ENCODE measurements at places on chromosomes 4 and X.

- no peak for DNase-seq
Observed at GRCh38 chr4:39931441-39931901, 46.2 kb downstream of the PDS5A start.

DNA sequence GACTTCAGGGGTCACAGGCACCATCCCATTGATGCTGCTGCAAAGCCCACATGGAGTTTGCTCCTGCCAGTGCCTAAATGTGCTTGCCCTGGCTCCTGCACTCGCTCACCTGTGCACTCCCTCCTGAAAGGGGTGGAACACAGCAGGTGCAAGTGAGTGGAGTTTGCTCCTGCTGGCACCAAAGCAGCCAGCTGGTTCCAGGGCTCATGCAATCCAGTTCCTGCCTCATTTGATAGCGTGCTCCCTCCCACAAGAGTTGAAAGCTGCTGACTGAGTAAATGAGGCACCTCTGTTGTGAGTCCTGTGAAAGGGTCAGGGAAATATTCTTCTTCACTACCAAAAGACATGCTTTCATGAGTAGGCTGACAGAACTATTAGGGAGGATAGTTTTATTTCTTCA is 30.5 kb downstream of the CXCL8 start:
- no peak for DNase-seq

DNA sequence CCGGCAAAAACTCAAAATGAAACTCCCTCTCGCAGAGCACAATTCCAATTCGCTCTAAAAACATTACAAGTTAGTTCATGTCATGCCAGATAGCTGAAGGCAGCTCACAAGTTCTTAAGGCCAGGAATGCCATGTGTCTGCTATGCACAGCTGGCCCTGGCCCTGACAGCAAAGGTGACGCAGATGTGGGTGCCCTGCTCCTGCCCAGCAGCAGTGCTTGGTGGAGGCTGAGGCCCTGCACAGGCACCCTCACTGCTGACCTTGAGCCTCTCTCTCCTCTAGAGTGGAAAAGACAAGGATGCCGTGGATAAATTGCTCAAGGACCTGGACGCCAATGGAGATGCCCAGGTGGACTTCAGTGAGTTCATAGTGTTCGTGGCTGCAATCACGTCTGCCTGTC is 2.9 kb downstream of the S100P start:
- no peak for DNase-seq

GRCh38 chr4:151304226-151304625 is 21.2 kb downstream of the SH3D19 start:
- no peak for DNase-seq

GRCh38 chrX:71182871-71183270 is 38.2 kb downstream of the NLGN3 start:
- DNase-seq = no peak

Measured in activated B cell treated with CpG ODN at 0.5 μM for 24 hours (primary cell).